ENCODE measurements at places on chromosomes 7 and 10. TPM values are rescaled to one million over a fixed set of nuclear protein-coding genes. Genes with fewer than 3 reads are reported as not detected.
A peak's percentile ranks its signal among the peaks of the same experiment; 100 is the strongest.

DNA sequence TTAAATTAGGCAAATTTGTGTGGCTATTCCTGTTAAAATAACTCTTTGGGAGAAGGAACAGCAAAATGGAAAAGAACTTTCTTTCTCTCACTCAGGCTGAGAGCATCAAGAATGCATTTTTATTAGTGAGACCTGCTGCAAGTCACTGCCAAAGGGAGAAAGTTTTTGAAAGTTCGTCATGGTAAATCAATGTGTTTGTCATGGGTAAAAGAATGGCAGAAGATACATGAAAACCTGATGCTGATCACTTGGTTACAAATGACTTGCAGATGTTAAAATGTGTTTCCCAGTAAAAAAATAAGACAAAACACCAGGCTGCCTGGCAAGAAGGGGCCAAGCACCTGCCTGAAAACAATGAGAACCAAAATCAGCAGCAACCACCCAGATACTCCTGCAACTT lies 484.7 kb upstream of the NRP1 start:
- no peak for DNase-seq

The STRIP2 gene
- 1.8 TPM for total RNA-seq

GRCh38 chr7:155104913-155105312 lies 34.8 kb downstream of the HTR5A start:
- no peak for DNase-seq

DNA sequence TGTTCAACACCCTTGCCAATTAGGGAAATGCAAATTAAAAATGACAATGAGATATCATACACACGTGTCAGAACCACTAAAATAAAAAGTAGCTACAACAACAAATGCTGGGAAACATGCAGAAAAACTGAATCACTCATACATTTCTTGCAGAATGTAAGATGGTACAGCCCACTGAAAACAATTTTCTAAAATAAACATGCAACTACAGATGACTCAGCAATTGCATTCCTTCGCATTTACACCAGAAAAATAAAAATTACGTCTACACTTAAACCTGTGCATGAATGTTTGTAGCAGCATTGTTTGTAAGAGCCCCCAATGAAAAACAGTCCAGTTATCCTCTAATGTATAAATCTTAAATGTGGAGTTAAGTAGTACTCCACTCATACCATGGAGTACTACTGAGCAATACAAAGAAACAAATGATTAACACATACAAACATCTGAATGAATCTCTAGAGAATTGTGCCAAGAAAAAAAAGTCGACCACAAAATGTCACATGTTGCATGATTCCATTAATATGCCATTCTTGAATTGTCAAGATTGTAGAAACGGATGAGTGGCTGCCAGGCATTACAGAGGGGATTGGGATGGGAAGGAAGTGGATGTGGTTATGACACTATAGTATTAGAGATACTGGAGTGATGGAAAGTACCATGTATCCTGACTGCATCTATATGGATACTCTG lies 134.6 kb upstream of the NPSR1 start:
- no peak for DNase-seq

The OGDH gene
- 45.7 TPM for total RNA-seq

DNA sequence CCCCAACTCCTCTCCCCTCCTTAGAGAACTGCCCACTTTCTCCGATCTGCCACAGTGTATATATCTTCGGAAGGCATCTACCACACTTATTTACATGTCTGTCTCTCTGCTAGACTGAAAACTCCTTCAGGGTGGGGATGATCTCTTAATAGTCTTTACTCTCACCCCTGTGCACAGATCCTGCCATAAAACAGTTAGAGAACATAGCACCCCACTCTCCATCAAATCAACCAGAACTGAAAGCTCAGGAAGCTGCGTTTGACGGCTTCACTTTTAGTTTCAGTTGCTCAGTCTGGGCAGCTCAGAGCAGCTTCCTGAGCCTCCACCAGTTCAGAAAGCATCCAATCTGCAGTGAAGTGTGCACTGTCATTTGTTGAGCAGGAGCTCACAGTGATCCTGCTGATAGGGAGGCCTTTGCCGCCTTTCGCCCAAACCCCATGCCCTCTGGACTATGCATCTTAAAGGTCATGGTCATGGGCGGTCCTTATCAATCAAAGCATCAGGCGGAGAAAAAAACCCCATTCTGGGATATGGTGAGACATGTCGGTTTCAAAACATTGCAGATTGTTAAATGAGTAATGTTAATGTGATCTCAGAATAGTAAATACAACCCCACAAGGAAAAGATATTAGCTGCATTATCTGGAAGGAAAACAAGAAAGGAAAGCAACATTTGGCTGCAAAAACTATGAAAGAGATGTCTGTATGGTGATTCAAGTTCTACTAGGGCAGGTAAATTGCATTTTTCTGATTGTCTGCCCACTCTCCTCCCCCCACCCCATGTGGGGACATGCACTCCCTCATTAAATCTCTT lies 167.1 kb upstream of the ADO start:
- DNase-seq = peak; percentile 26

The HIF1AN gene
- 20.6 TPM for total RNA-seq

The SAP25 gene
- total RNA-seq = 2.2 TPM

- no peak for DNase-seq
These were observed 88.0 kb downstream of the FOXP2 start for GRCh38 chr7:114502454-114503254.

The TAF3 gene
- 7.4 TPM for total RNA-seq

- DNase-seq = no peak
These were observed 3.5 kb downstream of the SH2D4B start for GRCh38 chr10:80540981-80541750.

DNA sequence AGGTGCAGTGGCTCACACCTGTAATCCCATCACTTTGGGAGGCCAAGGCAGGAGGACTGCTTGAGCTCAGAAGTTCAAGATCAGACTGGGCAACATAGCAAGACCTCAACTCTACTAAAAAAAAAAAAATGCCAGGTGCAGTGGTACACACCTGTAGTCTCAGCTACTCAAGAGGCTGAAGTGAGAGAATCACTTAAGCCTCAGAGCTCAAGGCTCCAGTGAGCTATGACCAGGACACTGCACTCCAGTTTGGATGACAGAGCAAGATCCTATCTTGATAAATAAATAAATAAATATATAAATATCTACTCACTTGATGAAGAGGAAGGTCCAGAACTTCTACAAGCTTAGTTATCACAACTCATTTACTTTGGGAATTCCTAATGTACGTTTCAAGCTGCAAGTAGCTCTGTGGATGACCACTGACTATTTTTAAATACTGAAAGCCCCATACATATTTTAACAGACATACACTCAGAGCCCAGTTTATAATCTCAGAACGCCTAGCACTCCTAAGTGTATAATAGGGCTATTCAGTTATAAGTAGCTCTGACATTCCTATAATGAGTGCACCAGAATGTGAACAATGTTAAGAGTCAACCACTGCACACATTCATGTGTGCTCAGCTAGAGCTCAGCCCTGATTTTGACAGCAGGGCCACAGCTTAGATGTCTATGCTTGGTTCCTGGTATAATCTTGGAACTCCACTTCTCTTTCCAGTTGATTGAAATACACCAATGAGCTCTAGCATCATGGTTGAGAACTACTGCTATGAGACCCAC lies 119.1 kb downstream of the CUBN start:
- no peak for DNase-seq

- no peak for DNase-seq
These were observed 9.7 kb downstream of the DYNC1I1 start for GRCh38 chr7:95781961-95782586.

DNA sequence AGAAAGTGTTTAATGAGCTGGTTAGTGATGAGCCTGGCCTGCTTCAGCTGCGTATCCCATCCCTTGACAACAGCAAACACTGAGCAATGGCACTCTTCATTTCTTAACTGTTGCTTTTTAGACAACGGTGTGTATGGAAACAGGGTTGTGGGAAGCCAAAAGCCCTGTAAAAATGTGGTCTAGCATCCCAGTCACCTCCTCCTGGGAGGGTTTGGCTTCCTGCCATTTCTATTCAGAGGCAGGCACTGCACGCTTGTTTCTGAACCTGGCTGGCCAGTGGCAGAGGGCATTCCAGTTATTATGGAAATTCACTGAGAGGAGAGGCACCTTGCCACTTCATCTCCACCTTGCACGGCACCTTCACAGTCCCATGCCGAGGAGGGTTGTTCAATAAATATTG lies 123.0 kb upstream of the ADARB2 start:
- no peak for DNase-seq

- DNase-seq = no peak
These were observed 49.2 kb downstream of the ADRA2A start for GRCh38 chr10:111126077-111126476.

Data from breast epithelium (tissue), 4 donors.